ENCODE measurements at places on chromosomes 1 and 21.
A peak's percentile ranks its signal among the peaks of the same experiment; 100 is the strongest.

- no peak for DNase-seq
Measured at GRCh38 chr1:43545695-43546387, 15.2 kb downstream of the PTPRF start.

- DNase-seq: no peak
Measured at GRCh38 chr1:70324683-70325082, 29.8 kb downstream of the ANKRD13C start.

DNA sequence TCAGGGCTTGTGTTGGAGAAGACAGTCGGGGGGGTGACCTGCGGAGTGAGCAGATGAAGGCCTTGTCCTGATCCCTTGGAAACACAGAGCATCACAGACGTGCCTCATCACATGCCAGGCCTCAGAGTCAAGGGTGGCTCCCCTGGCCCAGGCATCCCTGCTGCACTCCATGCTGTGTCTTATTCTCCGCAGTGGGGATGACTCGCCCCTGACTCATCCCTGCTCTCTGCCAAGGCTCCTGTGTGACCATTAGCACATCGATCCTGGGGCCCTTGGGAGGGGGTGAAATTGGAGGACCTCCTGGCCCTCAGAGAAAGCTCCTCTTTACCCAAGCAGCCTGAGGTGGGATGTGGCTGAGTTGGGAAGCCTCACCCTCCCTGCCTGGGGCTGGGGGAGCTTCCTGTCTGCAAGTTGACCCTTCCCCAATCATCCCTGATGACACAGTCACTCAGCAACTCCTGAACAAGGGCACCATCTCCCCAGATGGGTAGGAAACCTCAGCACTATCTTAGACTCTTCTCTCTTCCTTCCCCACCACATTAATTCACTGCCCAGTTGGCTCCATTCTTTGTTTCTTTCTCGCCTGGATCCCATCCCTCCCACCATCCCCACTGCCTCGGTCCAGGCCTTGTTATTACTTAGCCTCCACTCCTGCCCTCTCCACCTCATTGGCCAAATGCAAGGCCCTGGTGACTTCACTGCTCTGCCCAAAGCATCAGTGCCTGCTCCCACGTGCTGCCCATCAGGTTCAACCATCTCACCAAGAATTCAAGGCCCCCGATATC lies 74.6 kb downstream of the CAMK2N1 start:
- DNase-seq: peak; percentile 77

DNA sequence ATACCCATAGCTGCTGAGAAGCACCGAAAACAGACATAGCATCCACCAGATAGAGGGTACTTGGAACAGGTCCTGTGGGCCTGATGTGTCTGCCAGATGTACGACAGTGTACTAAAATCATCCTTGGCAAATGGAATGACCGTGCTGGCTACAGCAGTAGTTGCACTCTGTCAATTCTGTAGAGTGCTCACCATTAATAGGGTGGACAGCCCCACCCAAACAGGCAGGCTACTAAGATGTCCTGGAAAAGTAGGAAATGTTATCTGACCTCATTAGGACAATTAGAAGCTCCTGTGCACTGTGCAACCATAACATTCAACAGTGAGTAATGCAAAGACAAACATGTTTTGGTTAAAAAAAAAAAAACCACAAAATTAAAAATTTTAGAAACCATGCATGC lies 106.2 kb downstream of the PTPN14 start:
- DNase-seq: no peak

DNA sequence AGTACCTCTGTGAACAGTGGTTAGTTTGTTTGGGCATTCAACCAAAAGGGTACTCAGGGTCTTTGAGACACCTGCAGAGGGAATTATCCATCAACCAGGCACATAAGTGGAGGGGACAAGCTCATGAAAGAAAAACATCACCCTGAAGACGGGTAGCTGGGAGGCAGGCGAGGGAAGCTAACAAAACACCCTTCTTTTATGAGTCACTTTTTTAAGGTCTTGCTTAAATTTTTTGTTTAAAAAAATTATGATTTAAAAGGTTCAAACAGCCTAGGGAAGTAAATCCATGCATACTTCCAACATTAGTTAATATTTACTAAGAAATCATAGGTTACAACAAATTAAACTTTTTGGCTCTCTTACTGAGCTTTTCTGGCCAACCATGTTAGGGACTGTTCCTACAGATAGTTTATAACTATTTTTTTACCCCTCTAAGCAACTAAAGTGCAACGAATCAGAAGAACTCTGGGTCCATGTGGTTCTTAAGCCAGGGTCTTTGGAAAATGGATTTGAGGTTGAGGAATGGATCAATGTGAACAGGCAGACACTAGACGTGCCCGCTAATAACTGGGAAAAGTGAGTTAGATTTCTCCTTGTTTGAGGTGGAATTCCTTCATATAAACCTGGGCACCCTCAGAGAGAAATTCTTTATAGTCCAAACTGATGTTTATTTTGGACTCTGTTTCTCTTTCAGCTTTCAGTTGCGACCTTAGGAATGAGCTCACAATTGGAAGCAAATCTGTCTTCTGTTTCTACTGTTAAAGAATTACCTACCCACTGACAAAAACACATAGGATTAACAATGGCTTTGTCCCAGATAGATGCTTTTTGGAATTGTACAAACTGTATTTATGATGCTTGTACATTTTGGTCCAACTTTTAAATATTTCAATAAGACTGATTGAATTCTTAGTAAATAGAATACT lies 123.0 kb downstream of the LYPLAL1 start:
- DNase-seq: no peak
